Spleen (tissue), 13 donors: ENCODE measurements at places on chromosomes 5 and 9.

- DNase-seq = no peak
Observed at GRCh38 chr9:10525972-10526371, 86.8 kb downstream of the PTPRD start.

DNA sequence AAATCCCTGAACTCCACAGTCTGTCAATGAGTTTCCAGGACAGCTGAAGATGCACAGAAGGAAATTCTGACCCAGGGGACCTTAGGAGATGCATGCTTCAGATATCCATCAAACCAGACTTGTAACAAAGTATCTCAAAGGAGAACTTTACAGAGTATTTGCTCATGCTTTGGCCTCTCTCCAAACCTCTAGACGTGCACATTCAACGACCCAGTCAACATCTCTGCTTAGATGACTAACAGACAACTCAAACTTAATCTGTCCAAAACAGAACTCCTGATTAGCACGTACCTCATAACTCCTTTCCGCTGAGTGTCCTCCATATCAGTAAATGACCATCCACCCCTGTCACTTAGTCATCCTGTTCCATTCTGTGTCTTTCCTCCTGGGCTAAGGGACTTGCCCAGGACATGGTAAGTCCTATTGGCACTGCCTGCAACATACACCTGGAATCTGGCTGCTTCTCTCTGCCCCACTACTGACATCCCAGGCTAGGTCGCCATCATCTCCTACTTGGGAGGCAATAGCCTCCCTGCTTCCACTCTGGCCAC lies 107.4 kb downstream of the LMNB1 start:
- no peak for DNase-seq

DNA sequence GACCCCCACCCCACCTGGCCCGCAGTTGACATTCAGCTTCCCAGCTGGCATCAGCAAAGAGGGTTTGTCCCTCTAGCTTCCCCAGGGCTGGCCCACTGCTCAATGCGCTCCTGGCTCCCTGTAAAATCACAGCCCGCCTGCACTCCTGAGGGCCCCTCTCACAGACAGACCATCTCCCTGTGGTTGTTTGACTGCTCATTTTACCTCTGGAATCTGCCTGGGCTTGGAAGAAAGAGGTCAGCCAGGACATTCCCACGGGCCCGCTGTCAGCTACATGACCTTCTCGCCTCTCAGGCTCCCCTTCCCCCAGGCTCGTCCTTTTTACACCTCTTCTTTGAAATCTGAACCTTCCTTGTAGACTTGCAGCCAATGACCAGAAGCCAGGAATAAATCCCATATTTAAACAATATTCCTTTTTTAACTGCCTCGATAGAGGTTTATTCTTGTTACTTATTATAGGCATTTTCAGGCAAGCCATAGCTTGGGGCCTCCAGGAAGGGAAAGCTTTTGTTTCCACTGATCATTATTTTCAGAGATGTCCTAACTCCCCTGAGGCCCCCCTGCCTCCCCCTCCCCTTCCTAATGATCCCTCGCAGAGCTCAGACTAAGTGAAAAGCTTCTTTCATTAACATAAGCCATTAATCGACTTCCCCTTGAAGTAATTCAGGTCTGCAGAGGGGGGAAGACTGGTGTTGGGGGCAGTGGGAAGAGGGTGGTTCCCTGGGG lies 76.3 kb upstream of the IQGAP2 start:
- DNase-seq = peak; percentile 76

DNA sequence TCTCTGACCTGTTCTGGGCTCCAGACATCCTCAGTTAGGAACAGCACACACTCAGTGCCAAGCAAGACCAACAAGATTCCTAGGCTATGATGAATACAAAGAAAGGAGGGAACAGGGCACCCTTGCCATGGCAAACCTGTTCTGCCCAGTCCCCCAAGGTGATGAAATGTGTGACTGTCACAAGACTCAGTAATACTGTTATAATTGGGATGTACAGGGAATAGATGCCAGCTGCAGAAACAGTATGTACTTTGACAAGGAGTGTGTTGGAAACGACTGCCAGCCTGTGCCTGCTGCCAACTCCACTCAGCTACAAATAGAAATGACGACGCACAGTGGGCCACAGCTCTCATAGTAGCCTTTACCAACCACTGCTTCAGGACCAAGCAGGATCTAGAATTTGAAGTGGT lies 453.0 kb downstream of the EFNA5 start:
- no peak for DNase-seq

DNA sequence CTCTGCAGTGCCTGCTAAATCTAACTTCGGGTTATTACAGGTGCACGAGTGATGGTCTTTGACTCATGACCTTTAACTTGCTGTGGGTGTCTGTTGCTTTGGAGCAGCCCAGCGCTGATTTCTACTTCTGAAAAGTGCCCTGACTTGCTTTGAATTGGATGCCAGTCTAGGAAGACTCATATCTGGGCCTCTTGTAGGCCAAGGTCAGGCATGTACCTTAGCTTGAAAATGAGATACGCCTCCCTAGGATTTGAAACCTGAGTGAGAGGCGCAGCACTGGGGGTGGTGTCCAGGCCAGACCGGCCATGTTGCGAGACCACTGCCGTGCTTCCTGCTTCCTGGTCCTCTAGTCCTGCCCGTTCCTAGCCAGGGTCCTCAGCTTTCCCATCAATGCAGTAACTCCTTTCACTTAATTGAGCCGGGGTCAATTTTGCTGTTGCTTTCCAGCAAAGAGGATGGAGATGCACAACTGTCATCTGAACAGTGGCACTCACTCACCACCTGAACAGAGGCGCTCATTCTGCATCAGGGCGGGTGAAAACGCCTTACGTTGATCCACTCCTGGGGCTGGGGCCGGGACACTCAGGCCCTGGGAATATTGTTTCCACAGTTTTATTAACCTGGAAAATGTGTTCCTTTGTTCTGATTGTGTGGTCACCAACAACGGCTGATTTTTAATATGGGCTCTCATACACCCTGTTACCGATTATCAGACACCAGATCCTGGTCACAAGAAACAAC lies 14.3 kb downstream of the PCAT7 start:
- no peak for DNase-seq

DNA sequence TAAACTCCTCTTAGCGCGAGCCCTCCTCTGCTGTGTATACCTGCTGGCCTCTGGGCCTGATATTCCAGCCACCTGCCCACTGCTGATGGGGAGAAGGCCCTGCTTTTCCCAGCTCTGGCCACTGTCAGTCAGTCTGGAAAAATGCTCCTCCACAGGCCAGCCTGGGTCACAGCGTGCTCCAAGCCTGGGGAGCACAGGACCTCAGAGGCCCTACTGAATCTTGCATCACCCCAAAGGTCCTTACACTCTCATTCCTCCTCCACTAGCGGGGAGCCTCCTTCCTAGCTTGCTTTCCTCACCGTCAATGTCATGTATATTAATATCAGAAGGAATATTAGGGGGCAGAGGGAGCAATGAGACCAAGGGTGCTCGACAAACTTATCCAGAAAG lies 73.7 kb downstream of the SHB start:
- no peak for DNase-seq

- DNase-seq = no peak
Observed at GRCh38 chr5:95892784-95893354, 68.8 kb downstream of the ELL2 start.
